CMK (cell line): ENCODE measurements at places on chromosomes 5 and 9.

- DNase-seq = no peak
Measured at GRCh38 chr9:70683841-70684240, 269.4 kb upstream of the KLF9 start.

DNA sequence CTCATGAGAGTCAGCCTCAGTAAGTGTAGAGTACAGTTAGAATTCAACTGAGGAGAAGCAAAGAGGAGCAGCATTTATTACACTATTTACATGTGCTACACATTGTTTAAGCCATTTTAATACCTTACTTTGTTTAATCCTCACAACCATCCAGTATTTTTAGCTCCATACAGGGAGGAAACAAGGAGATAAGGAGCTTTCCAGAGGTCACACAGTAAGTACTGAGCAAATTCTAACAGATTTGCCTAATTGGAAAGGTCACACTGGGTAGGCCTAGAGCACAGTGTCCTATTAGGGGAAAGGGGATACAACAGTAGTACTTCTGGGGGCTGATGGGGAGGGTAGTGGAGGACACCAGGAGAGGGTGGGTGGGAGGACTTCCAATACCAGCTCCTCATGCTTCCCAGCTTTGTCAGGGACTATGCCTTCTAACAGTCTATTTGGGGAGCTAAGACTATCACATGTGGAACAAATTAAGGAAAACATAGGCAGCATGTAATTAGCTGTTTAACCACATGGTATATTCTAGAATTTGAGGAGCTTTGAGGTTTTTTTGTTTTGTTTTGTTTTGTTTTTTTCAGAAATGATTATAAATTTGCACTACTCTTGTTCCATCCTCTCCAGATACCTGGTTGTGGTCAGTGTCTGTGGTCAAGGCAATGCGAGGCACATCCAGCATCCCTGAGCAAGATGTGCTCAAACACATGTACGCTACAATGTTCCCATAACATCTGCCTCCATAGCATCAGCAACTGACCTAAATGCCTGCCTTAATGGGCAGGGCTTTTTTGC is 96.0 kb upstream of the SLC12A2 start:
- no peak for DNase-seq

GRCh38 chr5:67842806-67843205 is 372.8 kb upstream of the PIK3R1 start:
- DNase-seq = no peak

DNA sequence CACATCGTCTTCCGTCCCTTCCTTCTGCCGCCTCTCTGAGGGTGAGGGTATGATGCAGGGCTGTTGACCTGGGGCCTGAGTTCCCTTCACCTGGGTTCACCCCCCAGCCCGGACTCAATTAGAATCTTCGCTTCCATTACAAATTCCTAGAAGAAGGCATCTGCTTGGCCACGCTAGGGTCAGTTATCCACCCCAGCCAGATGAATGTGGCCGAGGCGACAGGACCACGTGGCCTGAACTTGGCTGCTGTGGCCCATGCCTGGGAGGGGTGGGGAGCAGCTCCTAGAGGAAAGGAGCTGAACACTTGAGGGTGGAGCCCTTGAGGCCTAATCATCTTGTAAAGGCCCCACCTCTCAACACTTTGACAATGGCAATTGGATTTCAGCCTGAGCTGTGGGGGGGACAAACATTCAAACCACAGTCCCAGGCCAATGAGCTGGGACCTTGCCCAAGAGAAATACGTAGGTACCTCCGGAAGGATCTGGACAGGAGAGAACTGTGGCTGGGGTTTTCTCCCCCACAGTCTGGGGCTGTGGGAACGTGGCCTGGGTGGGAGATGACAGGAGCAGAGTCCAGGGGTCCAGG is 90.6 kb upstream of the ADAMTS2 start:
- DNase-seq = no peak

- no peak for DNase-seq
Measured at GRCh38 chr5:124052201-124052600, 540.2 kb downstream of the CSNK1G3 start.

- DNase-seq = no peak
Measured at GRCh38 chr9:71747576-71747975, 20.7 kb downstream of the CEMIP2 start.

- DNase-seq = no peak
Measured at GRCh38 chr9:70553707-70554673, 139.5 kb upstream of the KLF9 start.

- DNase-seq = no peak
Measured at GRCh38 chr5:154841273-154841661, 9.1 kb downstream of the FAXDC2 start.

- DNase-seq = no peak
Measured at GRCh38 chr9:91572044-91572443, 148.4 kb upstream of the NFIL3 start.

DNA sequence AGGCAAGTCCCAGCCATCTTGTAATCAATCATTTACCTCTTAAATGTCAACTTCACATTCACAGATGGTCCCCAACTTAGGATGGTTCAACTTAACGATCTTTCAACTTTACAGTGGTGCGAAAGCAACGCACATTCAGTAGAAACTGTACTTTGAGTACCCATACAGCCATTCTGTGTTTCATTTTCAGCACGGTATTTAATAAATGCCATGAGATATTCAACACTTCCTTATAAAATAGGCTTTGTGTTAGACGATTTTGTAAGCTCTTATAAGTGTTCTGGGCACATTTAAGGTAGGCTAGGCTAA is 47.1 kb upstream of the ANGPTL2 start:
- DNase-seq = no peak

DNA sequence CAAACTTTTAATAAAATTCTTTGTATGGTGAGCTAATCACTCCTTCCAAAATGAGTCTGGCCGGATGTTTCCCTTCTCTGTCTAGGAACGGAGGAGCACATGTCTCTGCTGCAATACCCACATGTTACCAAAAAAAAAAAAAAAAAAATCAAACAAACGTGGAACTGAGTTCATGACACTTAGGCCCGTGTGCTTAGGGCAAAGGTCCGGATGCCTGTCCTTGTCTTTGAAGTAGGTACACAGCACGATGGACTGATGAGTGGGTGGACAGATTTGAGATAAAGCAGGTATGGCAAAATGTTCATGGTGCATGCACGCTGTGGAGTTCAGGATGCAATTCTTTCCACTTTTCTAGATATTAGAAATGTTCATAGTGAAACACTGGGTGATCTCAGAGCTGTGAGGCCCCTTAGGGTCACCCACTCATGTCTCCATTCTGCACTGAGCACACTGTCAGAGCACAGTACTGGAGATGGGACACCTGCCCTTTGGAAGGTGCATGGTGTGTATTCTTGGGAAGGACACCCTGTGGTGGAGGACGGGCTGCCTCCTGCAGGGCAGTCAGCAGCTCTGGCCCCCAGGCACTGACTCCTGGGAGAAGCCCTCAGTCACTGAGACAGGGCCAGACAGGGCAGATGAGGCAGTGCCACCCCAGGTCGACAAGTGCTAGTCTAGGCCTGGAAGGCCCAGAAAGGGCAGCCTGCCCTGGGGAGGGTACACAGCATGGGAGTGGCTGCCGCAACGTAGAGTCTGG is 43.6 kb downstream of the GADD45G start:
- DNase-seq = no peak

GRCh38 chr5:113514289-113514635 is 768 bp downstream of the YTHDC2 start:
- DNase-seq = no peak

- DNase-seq = peak; percentile 34
Measured at GRCh38 chr9:120619751-120620655, 40.0 kb upstream of the CDK5RAP2 start.

- DNase-seq = no peak
Measured at GRCh38 chr5:98130261-98131035, 643.0 kb upstream of the RGMB start.

- DNase-seq = no peak
Measured at GRCh38 chr9:136854842-136855460, 2.8 kb downstream of the MAMDC4 start.

DNA sequence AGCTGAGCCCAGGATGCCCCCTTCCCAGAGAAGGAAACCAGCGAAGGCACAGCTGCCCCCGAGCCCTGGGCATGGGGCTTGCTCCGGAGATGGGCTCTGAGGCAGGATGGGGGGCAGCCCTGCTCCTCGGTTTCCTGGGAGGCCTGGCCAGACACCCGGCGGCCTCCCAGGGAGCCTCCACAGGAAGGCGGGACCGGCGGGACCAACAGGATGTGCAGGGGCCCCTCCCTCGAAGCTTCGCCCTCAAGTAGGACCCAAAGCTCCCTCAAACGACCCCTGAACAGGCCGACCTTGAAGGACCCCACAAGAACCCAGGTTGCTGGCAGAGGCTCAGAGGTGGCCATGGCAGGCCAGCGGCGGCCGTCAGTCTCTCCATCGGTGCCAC is 11.7 kb downstream of the EXD3 start:
- no peak for DNase-seq
